ENCODE measurements at places on chromosomes 7 and 10. TPM values are rescaled to one million over a fixed set of nuclear protein-coding genes. Genes with fewer than 3 reads are reported as not detected.

DNA sequence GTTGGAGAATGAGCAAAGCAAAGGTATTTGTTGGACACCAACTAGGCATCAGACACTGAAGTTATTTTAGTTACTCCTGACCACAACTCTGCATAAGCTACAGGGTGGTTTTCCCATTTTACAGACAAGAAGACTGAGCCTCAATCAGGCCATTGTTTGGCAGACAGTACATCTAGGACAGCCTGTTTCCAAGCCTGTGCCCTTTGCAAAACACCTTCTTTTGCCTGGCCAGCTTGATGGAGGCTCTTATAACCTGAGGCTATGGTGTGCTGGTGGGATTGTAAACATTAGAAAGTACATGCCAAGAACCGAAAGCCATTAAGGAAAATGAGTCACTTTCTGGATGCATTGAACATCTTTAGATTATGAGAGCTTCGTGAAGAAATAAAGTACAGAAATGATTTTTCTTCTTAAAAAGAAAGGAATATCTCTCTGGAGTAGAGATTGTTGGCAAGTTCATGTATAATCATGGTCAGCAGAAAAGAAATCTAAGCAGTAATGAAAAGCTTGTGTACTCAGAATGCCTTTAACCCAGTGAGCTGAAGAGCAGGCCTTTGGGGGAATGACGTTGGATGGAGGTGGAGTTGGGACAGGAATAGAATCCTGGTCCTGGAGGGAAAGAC is 140.6 kb downstream of the KIAA1217 start:
- H3K27me3 ChIP-seq = no peaks in the 10 kb centered on the region
- DNase-seq = no peak
- H3K4me1 ChIP-seq = peaks cover 77% of the 10 kb centered on the region
- H3K4me3 ChIP-seq = no peak overlapping the region
- peak overlapping the region; percentile 87 for H3K27ac ChIP-seq

The NRP1 gene
- total RNA-seq = 51.2 TPM

GRCh38 chr7:102018876-102019275 is 201.4 kb downstream of the CUX1 start:
- DNase-seq = no peak
- H3K27ac ChIP-seq = no peak overlapping the region
- no peak overlapping the region for H3K4me3 ChIP-seq
- peaks cover 14% of the 10 kb centered on the region for H3K27me3 ChIP-seq

The VIPR2 gene
- total RNA-seq = 0.04 TPM

- peaks cover 2% of the 10 kb centered on the region for H3K27me3 ChIP-seq
- no peaks in the 10 kb centered on the region for H3K36me3 ChIP-seq
- DNase-seq = no peak
- H3K4me3 ChIP-seq = no peak overlapping the region
- H3K4me1 ChIP-seq = no peaks in the 10 kb centered on the region
These were observed 19.0 kb upstream of the CPN1 start for GRCh38 chr10:100100651-100101184.

GRCh38 chr7:48252995-48253394 is 81.7 kb downstream of the ABCA13 start:
- no peaks in the 10 kb centered on the region for H3K27me3 ChIP-seq
- DNase-seq = no peak
- peak overlapping the region; percentile 68 for H3K27ac ChIP-seq

The GNAT3 gene
- total RNA-seq = not detected

The MYL7 gene
- 12.5 TPM for total RNA-seq

GRCh38 chr10:102413053-102413705 is 5.4 kb downstream of the PSD start:
- no peak overlapping the region for H3K27ac ChIP-seq
- H3K27me3 ChIP-seq = peaks cover 90% of the 10 kb centered on the region
- DNase-seq = no peak
- peaks cover 21% of the 10 kb centered on the region for H3K4me1 ChIP-seq
- H3K36me3 ChIP-seq = no peaks in the 10 kb centered on the region
- H3K4me3 ChIP-seq = no peak overlapping the region

DNA sequence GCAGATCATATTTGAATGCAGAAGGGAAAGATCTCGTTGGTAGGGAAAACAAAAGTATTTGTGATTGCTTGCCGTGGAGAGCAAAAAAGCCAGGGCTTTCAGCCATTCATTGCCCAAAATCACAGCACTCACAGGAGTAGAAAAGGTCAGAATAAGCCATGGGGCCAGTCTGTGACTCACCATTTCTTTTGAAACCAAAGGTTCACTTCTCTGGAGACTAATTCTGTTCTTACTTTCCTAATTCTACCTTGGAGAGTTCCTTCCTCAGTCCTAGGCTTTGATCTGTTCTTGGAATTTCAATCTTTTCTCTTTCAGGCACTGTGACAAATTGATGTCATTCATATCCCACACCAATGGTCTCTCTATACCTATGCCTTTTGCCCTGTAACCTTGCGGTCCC is 54.1 kb upstream of the FAM180A start:
- DNase-seq = no peak
- H3K4me3 ChIP-seq = no peak overlapping the region
- no peaks in the 10 kb centered on the region for H3K36me3 ChIP-seq
- no peak overlapping the region for H3K27ac ChIP-seq
- H3K4me1 ChIP-seq = peaks cover 24% of the 10 kb centered on the region

The FAM185A gene
- 12.4 TPM for total RNA-seq

- no peak overlapping the region for H3K4me3 ChIP-seq
- H3K27ac ChIP-seq = no peak overlapping the region
- DNase-seq = no peak
These were observed 119.3 kb downstream of the CALN1 start for GRCh38 chr7:72292794-72293193.
